Stimulated activated CD8-positive, alpha-beta memory T cell treated with anti-CD3 and anti-CD28 coated beads, Interleukin-2, amount 100 ng/mL, for 1 hour (primary cell): ENCODE measurements at places on chromosomes 7 and 10.

DNA sequence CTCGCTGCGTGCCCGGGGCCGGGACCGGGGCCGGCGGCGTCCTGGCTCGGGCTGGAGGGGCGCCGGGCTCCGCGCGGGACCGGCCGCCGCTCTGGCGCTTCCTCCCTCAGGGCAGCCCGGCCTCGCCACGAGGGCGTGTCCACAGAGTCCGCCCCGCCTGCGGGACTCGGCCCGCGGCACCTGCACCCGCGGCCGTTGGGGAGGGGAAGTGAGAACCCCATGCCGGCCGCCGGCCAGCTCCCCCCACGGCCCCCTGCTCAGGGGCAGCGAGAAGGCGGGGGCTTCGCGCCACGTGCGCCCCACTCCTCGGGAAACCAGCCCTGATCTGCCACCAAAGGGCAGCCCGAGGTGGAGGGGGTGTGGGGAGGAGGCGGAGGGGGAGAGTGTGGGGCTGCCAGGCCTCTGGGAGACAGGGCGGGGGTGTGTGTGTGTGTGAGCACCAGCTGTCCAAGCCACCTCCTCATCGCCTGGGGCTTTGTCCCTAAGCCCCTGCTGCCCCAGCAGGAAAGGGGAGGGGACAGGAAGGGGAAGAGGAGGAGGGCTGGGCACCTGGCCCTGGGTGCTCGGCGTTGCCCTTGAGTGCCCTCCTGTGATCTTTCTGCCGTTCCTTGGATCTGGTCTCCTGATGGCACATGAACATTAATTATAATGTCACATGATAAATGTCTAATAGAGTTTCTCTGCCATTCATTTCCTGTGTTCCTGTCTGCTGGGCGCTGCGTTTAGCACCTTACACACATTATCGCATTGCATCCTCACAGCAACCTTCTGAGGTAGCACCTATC is at the start of gene PIK3AP1:
Gene PIK3AP1, minus strand, starts transcription at position 93 of the 785 bp plus-strand sequence. CDS start 120 bp downstream, outside the sequence.
- peak; percentile 19 for DNase-seq

GRCh38 chr7:39365751-39366295 is 200.4 kb upstream of the YAE1 start:
- DNase-seq: no peak

DNA sequence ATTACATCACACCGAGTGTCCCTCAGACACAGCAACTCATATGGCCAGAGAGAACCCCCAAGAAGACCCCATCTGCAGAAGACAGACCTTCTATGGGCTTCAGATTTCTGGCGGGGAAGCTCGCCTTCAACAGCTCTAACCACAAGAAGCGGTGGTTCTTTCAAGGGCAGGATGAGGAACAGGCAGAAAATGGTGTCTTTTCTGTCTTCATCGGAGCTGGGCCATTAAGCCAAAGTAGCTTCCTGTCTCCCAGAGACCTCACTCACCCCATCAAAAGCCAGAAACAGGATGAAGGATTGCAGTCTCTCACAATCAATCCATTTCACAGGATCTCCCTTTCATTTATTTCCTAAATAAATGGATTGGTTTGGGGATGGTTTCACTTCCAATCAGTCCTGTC is 149.1 kb downstream of the HERPUD2 start:
- DNase-seq: no peak

- no peak for DNase-seq
Observed at GRCh38 chr7:77579797-77580196, 42.7 kb downstream of the PTPN12 start.

DNA sequence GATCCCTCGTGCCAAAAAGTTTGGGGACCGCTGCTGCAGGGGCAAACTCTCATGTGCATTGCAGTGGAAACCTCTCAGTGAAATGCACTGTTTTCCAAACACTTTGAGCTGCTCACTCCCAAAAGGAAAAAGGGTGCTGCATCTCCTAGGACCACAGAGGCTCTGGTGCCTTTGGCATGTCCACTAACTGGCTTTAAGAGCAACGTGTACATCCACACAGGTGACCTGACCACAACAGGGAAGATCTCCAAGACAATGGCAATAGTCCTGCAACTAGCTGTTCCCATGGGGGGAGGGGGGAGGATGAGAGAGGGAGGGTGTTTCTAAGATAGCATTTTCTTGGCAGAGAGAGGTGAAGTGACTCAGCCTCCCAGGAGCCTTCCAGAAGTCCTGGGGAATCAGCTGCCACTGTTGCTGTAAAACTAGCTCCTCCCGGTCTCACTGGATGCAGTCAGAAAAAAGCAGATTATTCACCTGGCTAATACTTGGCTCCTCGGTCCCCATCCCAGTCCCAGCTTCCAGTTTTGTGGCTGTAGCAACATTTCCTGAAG is 181.7 kb downstream of the HECW1 start:
- no peak for DNase-seq
